Right lung (tissue), 10 donors: ENCODE measurements at places on chromosomes 13 and 19.

GRCh38 chr13:113856716-113857065, 7.2 kb downstream of the GAS6 start:
- DNase-seq, result no peak

DNA sequence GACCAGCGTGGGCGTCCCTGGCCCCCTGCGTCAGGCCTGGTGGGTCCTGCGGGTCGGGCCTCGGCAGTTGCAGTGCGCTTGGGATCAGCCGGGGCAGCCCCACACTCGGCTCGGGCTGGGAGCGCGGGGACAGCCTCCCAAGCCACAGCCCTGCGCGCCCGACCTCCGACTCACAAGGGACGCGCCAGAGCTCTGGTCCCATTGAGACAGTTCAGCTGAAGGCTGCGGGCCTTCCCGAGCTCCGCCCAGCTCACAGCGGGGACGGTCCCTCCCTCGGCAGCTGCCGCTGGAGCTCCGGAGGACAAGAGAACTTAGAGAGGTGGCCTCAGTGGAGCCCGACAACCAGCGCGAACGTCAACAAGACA, 45.7 kb upstream of the ZNF730 start:
- DNase-seq, result peak; percentile 47

DNA sequence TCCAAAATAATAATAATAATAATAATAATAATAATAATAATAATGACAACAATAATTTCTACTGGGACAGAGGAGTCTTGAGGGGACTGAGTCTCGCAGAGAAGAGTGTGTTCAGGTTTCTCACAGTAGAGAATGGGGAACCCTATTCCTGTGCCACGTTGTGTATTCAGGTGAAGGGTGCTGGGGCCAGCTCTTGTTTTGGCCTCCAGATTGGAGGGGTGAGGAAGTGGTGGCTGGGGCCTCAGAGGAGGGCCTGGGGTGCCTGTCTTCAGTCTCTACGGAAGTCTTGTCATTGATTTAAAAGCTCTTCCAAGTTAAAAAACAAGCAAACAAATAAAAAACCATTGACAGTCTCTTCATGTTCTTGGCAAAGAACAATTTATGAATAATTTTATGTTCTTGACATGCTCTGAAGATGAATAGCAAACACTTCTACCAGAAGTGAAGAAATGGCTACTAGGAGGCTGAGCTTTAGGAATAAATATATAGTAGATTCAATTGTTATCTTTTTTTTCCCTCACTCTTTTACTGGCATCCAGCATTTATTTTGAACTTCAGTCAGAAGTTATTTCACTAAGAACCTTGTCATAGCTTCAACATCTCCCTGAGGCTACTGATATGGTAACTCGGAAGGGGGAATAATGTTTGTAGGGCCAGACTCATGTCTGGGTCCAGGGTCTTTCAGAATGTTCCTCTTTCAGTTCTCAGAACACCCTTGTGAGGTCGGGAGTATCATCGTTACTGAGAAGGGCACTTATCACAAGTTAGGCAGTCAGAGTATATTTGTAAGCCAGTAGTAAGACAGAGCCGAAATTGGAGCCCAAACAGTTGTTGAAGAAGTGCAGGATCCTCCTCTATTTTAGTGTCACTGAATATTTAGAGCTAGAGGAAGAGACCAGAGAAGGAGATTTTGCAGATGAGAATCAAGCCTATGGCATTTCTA, 13.1 kb downstream of the LRCH1 start:
- no peak for DNase-seq

DNA sequence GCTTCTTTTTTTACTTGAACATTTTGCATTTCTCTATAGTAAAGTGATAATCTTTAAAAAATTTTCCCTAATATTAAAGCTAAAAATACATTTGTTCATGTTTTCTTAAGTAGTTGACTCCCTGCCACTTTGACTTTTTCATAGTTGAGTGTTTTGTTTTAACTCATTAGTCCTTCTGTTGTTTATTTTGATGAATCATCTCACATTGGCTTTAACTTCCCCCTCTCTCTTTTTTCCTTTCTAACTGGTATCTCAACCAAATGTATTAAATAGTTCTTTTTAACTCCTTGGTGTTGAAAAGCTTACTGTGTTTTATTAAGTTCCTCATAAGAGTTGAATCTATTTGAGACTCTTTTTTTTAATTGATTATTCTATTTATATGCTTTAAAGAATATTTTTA, 2.8 kb downstream of the TNFSF13B start:
- no peak for DNase-seq

GRCh38 chr13:99827011-99827772, 144.4 kb downstream of the ZIC5 start:
- no peak for DNase-seq
